ENCODE measurements at places on chromosomes 2 and 18.

- DNase-seq = peak; percentile 21
Measured at GRCh38 chr2:64945973-64946768, 43.0 kb upstream of the SLC1A4 start.

- peak; percentile 33 for DNase-seq
Measured at GRCh38 chr2:97645112-97645694, 659 bp upstream of the COX5B start.

GRCh38 chr2:44964752-44965236 is 23.3 kb downstream of the SIX3 start:
- peak; percentile 55 for DNase-seq

GRCh38 chr2:47265158-47265557 is 110.0 kb upstream of the STPG4 start:
- no peak for DNase-seq

DNA sequence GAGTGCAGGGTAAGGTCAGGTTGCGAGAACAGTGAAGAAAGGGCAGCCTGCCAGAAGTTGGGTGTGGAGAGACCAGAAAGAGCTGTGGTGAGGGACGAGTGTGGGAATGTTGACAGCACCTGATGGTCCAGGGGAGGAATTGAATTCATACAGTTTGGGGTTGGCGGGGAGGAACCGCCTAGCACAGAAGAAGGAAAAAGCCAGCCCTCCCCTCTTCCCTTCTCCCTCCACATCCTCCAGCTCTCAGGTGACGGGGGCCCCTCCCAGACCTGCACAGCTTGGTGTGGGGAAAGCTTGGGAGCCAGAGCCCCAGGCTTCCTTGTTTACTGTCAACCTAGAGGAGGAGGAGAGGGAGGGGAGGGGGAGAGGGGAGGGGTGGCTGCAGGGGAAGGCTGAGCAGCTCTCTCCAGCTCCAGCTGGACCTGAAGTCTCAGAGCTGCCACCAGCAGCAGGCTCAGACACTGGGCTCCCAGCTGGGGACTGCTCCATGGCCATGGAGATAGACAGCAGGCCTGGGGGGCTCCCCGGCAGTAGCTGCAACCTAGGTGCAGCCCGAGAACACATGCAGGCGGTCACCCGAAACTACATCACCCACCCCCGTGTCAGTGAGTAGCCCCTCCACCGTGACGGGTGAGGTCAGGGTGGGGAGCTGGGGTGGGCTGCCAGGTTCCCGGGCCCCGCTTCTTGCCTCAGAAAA is at the start of gene ATP6V1B1:
Gene ATP6V1B1 (plus strand): TSS at position 433 of the 697 bp plus-strand sequence. CDS start 55 bp downstream, at position 488.
- DNase-seq = no peak

GRCh38 chr2:232870018-232870765 is at the start of gene SNORC:
TSS of gene SNORC (plus strand) at chr2:232870264. CDS start at chr2:232870342, 78 bp downstream.
- DNase-seq = no peak

- no peak for DNase-seq
Measured at GRCh38 chr2:208671886-208672680, 265.5 kb downstream of the PTH2R start.

DNA sequence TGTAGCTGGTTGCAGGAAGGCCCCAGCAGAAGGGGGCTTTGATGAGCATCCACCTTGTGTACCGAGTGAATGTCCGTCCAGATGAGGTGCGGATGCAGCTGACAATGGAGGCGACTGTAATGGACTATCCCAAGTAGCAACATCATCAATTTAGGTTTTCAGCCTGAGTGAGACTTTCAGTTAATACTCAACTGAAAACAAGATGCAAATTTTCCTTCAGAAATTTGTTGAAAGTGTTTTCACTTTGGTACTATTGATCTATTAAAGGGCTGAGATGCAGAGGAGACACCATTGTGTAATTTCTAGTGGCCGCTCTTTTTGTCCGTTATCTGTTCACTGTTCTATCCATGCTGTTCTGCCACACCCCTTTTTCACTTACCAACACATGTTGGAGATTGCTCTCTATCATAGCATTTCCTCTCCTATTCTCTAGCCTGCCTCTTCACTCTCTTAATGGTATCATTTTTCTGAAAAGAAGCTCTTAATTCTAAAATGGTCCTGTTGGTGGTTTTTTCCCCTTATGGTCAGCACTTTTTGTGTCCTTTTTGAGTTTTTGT is 12.0 kb upstream of the CASP8 start:
- DNase-seq = no peak

GRCh38 chr2:62450716-62451191 is 55.2 kb downstream of the TMEM17 start:
- DNase-seq = no peak

DNA sequence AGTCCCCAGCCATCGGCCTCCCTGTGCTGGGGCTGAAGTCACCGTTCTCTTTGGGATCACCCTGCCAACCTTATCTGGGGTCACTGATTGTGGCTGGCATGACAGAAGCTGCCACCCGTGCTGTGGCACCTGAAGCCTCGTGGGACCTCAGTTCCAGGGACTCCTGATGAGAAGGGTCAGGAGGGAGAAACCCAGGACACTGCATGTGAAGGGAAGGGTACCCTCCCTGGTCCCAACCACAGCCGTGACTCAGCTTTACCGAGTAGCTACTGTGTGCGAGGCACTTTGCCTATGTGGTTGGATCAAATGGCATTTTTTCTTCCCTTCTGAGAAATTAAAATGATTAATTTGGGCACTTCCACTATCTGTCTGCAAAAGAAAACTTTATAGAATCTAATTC is 64.4 kb downstream of the SP110 start:
- no peak for DNase-seq

GRCh38 chr2:113324684-113325160 is 46.0 kb upstream of the PAX8 start:
- peak; percentile 68 for DNase-seq

GRCh38 chr18:69250305-69251151 is 150.2 kb upstream of the DOK6 start:
- DNase-seq = no peak

- DNase-seq = peak; percentile 46
Measured at GRCh38 chr2:203909261-203909967, 27.1 kb upstream of the ICOS start.

Measured in endothelial cell (in vitro differentiated cells).